ENCODE measurements at places on chromosomes 1 and 21.

- no peak for DNase-seq
Measured at GRCh38 chr1:213982672-213983492, 4.9 kb upstream of the PROX1 start.

GRCh38 chr1:85137660-85138059, 63.2 kb downstream of the SYDE2 start:
- peak; percentile 53 for DNase-seq

DNA sequence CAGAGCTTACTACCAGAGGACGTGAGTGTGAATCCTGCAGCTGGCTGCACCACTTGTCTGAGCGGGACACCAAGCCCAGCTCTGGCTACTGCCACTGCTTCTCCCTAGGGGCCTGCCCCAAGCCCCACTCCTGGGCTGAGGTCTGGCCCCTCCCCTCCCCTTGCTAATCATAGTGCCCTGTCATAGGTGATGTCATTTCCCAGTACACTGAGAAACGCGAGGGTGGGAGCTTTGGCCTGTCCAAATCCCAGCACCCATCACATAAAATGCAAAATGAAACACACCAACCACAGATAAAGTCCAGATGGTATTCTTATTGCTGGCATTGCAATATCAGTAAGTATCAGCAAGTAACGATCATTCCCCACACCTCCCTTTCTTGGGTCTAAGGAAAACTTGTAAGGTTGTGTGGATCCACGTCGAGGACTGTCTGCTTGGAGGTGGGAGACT, 77.7 kb downstream of the TOMM20 start:
- DNase-seq: no peak

GRCh38 chr21:37762606-37763005, 153.7 kb downstream of the KCNJ6 start:
- no peak for DNase-seq

- no peak for DNase-seq
Measured at GRCh38 chr1:205612104-205612503, 19.7 kb downstream of the ELK4 start.

- no peak for DNase-seq
Measured at GRCh38 chr1:17460219-17460618, 20.7 kb upstream of the RCC2 start.

DNA sequence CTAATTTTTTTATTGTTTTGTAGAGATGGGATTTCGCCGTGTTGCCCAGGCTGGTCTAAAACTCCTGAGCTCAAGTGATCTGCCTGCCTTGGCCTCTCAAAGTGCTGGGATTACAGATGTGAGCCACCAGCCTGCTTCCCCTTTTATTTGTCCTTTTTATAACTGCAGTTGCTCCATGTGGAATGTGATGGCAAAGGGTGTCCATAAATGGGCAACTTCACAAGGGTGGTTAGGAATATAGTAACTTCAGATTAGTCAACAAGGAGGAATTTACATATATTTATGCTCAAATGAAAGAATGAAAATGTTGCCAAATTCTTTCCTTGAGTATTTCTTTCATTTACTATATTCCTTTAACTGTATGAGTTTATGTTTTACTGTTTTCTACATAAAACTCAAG, 182.9 kb downstream of the BACH1 start:
- no peak for DNase-seq

DNA sequence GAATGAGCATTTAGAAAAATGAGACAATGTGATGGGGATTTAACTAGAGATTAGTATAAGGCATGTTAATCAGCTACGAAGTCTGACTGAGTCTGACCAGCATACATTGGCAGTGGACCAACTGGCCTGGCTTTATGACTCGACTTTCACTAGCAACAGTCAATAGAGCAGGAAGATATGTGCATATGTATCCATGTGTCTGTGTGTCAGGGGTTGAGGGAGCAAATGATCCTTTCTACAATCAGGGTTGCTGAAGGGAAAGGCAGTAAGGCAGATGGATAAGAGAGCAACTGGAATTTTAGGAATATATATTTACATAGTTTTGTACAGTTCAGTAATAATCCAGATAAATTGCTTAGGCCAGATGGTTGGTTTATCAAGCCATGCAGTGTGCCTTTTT, 645.6 kb downstream of the PLA2G4A start:
- DNase-seq: no peak

DNA sequence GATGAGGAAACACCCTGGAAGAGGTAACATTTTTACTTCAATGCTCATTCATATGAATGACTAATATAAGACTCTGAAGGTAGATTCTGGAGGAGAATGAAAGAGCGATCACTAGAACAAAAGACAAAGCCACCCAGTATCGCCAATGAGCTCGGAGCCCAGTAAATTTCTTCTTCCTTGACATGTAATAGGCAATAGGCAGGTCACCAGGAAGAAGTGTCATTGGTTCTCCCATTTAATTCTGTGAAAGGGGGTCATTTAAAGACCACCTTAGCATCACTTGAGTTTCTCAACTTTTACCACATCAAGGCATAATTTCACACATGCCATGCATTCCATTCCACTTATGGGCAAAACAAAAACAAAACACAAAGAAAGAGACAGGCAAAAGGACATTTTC, 7.9 kb downstream of the TNFSF18 start:
- no peak for DNase-seq

GRCh38 chr1:56534130-56534651, 45.2 kb downstream of the PLPP3 start:
- no peak for DNase-seq

GRCh38 chr21:32499249-32500055, 85.9 kb downstream of the TCP10L start:
- DNase-seq: no peak

DNA sequence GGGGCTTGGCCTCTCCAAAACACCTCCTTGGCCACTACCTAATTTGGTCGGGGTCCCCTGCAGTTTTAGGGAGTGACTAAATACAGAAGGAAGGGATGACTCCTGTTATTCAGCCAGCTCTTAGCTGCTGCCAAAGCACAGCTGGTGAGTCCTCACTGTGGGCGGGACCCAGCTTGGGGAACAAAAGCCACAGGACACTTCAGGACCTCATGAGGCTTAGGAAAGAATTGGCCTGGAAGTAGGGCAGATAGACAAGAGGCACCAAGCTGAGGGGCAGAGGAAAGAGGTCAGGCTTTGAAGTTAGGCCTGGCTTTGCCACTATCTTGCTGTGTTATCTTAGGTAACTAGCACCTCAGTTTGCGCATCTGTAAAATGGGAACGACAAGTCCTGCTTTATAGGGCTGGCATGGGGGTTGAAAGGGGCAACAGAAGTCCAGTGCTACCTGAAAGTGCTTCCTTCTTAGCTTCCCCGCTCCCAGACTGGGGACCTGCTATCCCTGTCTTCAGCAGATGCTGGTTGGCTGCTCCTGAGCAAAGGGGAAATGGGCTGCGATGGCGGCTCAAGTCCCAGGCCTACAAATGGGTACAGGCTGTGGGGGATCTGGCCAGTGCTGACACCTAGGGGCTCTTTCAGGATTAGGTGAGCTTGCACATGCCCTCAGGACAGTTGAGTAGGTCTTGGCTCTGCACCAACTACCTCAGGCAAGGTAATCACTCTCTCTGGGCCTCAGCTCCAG, 15.7 kb downstream of the IFI6 start:
- no peak for DNase-seq

Measured in left renal pelvis (tissue), 4 donors.